Purkinje cell (primary cell): ENCODE measurements at places on chromosomes 4 and X. TPM values are rescaled to one million over a fixed set of nuclear protein-coding genes. Genes with fewer than 3 reads are reported as not detected.

The F9 gene
- not detected in 2 replicates for polyA plus RNA-seq

The SSX2B gene
- polyA plus RNA-seq, result not detected in 2 replicates

The HGFAC gene
- polyA plus RNA-seq, result not detected in 2 replicates

The PAK3 gene
- 23.9 and 29.5 TPM in 2 replicates for polyA plus RNA-seq

The ARAP2 gene
- polyA plus RNA-seq, result 240 and 335 TPM in 2 replicates

The MXRA5 gene
- polyA plus RNA-seq, result not detected in 2 replicates

The MND1 gene
- not detected in 2 replicates for polyA plus RNA-seq

The MAGEA9B gene
- polyA plus RNA-seq, result not detected in 2 replicates

The FBXL5 gene
- 78.3 and 88.2 TPM in 2 replicates for polyA plus RNA-seq

The AREG gene
- 1.8 TPM in 1 of 2 replicates, not detected in the other for polyA plus RNA-seq

The PRIMPOL gene
- polyA plus RNA-seq, result 8.6 and 10.1 TPM in 2 replicates

The TIMP1 gene
- polyA plus RNA-seq, result 16.8 and 34.9 TPM in 2 replicates

The GABRG1 gene
- 7.0 and 9.9 TPM in 2 replicates for polyA plus RNA-seq

The HSFX4 gene
- 2.0 TPM in 1 of 2 replicates, not detected in the other for polyA plus RNA-seq

The TMEM31 gene
- polyA plus RNA-seq, result not detected in 2 replicates

The HPSE gene
- 12.2 and 22.2 TPM in 2 replicates for polyA plus RNA-seq

The MAGEB17 gene
- not detected in 2 replicates for polyA plus RNA-seq

The NDNF gene
- 4.0 and 12.4 TPM in 2 replicates for polyA plus RNA-seq

The CXXC4 gene
- 5.4 and 13.9 TPM in 2 replicates for polyA plus RNA-seq

The ADAMTS3 gene
- 0.82 TPM in 1 of 2 replicates, not detected in the other for polyA plus RNA-seq

The CRMP1 gene
- 165 and 182 TPM in 2 replicates for polyA plus RNA-seq

The QRFPR gene
- polyA plus RNA-seq, result not detected in 2 replicates

The CCDC149 gene
- 2.2 TPM in 2 replicates for polyA plus RNA-seq

The UGT2B7 gene
- not detected in 2 replicates for polyA plus RNA-seq

The HTN1 gene
- not detected in 2 replicates for polyA plus RNA-seq

The CPE gene
- polyA plus RNA-seq, result 852 and 876 TPM in 2 replicates

The SYNPO2 gene
- polyA plus RNA-seq, result 1.8 and 6.7 TPM in 2 replicates

The CCDC160 gene
- polyA plus RNA-seq, result 0.83 and 2.6 TPM in 2 replicates

The SYP gene
- polyA plus RNA-seq, result 91.9 and 102 TPM in 2 replicates

The P2RY10 gene
- polyA plus RNA-seq, result not detected in 2 replicates

The CSAG1 gene
- 0.86 TPM in 1 of 2 replicates, not detected in the other for polyA plus RNA-seq
